ENCODE measurements at places on chromosomes 3 and 15.

GRCh38 chr3:64957408-64958198, 269.8 kb upstream of the ADAMTS9 start:
- DNase-seq: no peak

DNA sequence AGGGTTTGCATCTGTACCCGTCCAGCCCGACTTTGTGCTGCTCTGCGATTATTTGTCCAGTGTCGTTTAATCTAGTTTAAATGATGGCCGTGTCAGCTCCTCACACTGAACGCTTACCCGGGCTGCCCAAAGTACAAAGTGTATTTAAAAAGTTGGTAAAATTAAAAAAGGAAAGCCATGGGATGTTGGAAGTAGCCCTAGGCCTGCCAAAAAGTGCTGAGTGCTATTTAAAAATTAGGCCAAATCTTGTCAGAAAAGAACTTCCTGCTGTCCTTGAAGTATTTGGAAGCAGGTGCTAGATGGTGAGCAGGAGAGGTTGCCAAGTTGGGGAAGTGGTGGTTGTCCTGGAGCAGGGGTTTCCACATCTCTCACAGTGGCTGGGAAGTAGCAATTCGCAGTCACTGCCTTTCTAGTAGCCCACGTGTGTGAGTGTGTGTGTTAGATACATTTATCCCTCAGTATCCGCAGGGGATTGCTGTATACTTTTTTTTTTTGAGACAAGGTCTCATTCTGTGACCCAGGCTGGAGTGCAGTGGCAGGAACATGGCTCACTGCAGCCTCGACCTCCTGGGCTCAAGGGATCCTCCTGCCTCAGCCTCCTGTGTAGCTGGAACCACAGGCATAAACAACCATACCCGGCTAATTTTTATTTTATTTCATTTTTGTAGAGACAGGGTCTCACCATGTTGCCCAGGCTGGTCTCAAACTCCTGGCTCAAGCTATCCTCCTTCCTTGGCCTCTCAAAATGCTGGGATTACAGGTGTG, 664 bp downstream of the PPCDC start:
- peak; percentile 48 for DNase-seq

- DNase-seq: no peak
Observed at GRCh38 chr15:29570121-29570947, 251.9 kb downstream of the TJP1 start.

- DNase-seq: no peak
Observed at GRCh38 chr15:87757084-87757483, 499.5 kb downstream of the NTRK3 start.

GRCh38 chr15:78599189-78599588, 21.6 kb downstream of the CHRNA3 start:
- DNase-seq: no peak

DNA sequence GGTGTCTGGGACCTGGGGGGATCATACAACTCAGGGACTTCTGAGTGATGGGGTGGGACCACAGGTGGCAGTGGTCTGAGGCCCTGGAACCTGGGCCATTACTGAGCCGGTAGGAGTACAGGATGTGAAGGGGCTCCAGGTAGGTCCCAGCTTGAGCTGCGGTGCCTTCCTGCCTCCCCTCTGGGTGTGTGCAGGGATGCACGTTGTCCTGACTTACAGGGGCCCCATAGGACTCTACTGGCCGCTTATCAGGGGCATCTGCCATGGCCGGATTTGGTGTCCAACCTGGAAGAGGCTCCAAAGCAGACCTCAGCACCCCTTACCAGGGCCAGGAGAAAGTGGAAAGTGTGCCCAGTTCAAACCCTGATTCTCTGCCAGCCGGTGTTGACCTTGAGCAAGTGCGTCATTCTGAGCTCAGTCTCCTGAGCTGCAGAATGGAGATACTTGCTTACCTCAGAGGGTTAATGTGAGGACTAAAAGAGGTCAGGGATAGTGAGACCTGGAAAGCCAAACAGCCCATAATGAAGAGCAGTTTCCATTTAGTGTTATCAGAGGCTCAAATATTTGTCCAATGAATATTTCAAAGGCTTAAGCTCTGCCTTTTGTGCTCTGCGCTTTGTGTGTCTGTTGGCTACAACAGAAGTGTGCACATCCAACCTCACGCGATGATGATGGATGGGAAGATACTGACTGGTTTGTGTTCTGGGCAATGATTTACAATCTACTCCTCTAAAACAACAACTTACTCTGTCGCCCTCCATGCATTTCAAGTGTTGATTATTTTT, 35.4 kb upstream of the ESYT3 start:
- no peak for DNase-seq

GRCh38 chr15:100515758-100516157, 13.0 kb downstream of the CERS3 start:
- DNase-seq: no peak

GRCh38 chr3:142680710-142681109, 43.1 kb upstream of the TRPC1 start:
- DNase-seq: no peak

GRCh38 chr3:117681619-117682018, 972.0 kb downstream of the TUSC7 start:
- DNase-seq: no peak

DNA sequence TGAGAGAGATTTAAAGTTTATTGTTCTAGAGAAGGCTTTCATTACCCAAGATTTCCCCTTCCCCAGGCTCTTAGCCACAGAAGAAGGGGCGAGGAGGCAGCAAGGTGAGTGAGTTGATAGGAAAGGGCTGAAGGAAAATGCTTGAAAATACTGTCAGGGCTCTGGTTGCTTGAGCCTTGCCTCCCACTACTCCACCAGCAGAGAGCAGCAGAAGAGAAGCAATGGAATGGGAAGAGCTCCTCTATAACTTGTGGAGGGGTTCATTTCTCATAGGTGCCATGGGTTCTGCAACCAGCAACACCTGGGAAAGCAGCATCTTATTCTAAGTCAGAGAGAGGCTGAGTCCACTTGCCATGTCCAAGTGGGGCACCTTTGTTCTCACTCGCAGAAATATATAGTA, 184.0 kb upstream of the CNTN6 start:
- no peak for DNase-seq

GRCh38 chr15:83512459-83512858, 65.3 kb downstream of the SH3GL3 start:
- DNase-seq: no peak

DNA sequence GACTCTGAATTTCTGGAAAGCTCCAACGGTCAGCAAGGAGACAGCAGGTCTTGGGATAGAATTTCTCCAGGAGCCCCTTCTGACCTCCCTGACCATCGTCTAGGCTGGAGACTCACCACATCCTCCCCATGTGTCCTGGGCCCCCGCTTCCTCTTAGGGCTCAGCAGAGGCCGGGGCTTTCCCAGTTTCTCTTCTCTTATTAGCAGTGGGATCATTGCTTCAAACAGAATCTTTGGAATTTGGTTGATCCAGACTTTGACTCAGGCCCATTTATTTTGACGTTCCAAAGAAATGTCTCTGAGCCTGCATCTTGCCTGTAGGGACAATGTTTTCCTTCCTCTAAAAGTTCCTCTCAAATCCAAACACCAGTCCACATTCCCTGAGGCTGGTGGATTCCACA, 38.4 kb upstream of the SLC6A6 start:
- no peak for DNase-seq

GRCh38 chr3:194971009-194971408, 285.3 kb downstream of the FAM43A start:
- no peak for DNase-seq
